ENCODE measurements at places on chromosomes 1 and 21. TPM values are rescaled to one million over a fixed set of nuclear protein-coding genes. Genes with fewer than 3 reads are reported as not detected.

The RORC gene
- total RNA-seq: 8.1 TPM

The MMEL1 gene
- 4.4 TPM for total RNA-seq

The INTS7 gene
- total RNA-seq: 10.8 TPM

The PROK1 gene
- total RNA-seq: 7.4 TPM

The CFHR3 gene
- total RNA-seq: not detected

The C1QTNF12 gene
- not detected for total RNA-seq

The EPHA2 gene
- total RNA-seq: 264 TPM

The MATN1 gene
- 0.49 TPM for total RNA-seq

The SPATA46 gene
- total RNA-seq: not detected

The TAS1R3 gene
- total RNA-seq: 0.74 TPM

The OR2T2 gene
- total RNA-seq: not detected

The HJV gene
- total RNA-seq: not detected

The TAS1R1 gene
- total RNA-seq: not detected

The MYBPH gene
- not detected for total RNA-seq

The DENND2C gene
- total RNA-seq: 25.5 TPM

The ANKRD13C gene
- 27.3 TPM for total RNA-seq

The IKBKE gene
- 10.1 TPM for total RNA-seq

The CCDC27 gene
- not detected for total RNA-seq

The EFNA3 gene
- total RNA-seq: 22.3 TPM

The SH2D5 gene
- not detected for total RNA-seq

The C1orf53 gene
- 6.4 TPM for total RNA-seq

The ARHGEF16 gene
- 6.4 TPM for total RNA-seq

The CORT gene
- total RNA-seq: not detected

The C1orf141 gene
- not detected for total RNA-seq

The TARBP1 gene
- 20.9 TPM for total RNA-seq

The S100B gene
- 19.9 TPM for total RNA-seq

The CNIH3 gene
- not detected for total RNA-seq

The PAX7 gene
- total RNA-seq: not detected

The FCGR3A gene
- 14.2 TPM for total RNA-seq

The KRTAP19-1 gene
- not detected for total RNA-seq

The UMODL1 gene
- total RNA-seq: not detected

The AMY2A gene
- total RNA-seq: not detected

The AKNAD1 gene
- 3.9 TPM for total RNA-seq

The PRRX1 gene
- total RNA-seq: 108 TPM

The OR2L5 gene
- total RNA-seq: not detected

The GREM2 gene
- 1.2 TPM for total RNA-seq

Measured in vagina (tissue), 2 donors.